Suprapubic skin (tissue), 4 donors: ENCODE measurements at places on chromosomes 5 and 9.

GRCh38 chr5:21236971-21237427 is 1249.0 kb upstream of the CDH18 start:
- no peak overlapping the region for H3K4me3 ChIP-seq
- no peak overlapping the region for H3K27ac ChIP-seq
- H3K4me1 ChIP-seq = no peaks in the 10 kb centered on the region
- no peak for DNase-seq
- no peaks in the 10 kb centered on the region for H3K27me3 ChIP-seq

DNA sequence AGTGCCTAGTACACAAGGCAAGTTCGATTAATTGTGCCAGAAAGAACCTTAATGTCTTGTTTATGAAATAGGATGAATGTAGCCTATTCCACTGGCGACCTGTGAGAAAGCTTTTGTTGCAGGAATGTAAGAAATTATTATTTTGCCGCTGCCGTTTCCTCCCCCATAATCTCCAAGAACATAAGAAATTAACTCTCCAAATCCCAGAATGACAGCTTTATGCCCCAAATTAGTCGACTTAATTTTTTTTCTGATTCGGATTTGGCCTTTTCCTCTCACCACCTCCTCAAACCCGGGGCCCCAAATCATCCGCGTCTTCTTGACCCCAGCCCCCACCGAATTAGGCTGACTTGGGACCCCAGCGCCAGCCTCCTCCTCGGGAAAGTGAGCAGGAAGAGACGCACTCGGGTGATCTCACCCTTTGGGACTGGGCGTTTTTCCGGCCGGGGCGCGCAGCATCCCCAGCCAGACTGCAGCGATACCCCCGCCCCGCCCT is 682 bp upstream of the SPTAN1 start:
- no peak for DNase-seq
- H3K36me3 ChIP-seq = no peaks in the 10 kb centered on the region
- H3K27me3 ChIP-seq = no peaks in the 10 kb centered on the region
- peaks cover 55% of the 10 kb centered on the region for H3K4me1 ChIP-seq
- peak overlapping the region; percentile 90 for H3K4me3 ChIP-seq

GRCh38 chr5:133295520-133295919 is 243.7 kb downstream of the HSPA4 start:
- no peak overlapping the region for H3K27ac ChIP-seq
- H3K4me3 ChIP-seq = no peak overlapping the region
- H3K36me3 ChIP-seq = no peaks in the 10 kb centered on the region
- H3K27me3 ChIP-seq = no peaks in the 10 kb centered on the region

DNA sequence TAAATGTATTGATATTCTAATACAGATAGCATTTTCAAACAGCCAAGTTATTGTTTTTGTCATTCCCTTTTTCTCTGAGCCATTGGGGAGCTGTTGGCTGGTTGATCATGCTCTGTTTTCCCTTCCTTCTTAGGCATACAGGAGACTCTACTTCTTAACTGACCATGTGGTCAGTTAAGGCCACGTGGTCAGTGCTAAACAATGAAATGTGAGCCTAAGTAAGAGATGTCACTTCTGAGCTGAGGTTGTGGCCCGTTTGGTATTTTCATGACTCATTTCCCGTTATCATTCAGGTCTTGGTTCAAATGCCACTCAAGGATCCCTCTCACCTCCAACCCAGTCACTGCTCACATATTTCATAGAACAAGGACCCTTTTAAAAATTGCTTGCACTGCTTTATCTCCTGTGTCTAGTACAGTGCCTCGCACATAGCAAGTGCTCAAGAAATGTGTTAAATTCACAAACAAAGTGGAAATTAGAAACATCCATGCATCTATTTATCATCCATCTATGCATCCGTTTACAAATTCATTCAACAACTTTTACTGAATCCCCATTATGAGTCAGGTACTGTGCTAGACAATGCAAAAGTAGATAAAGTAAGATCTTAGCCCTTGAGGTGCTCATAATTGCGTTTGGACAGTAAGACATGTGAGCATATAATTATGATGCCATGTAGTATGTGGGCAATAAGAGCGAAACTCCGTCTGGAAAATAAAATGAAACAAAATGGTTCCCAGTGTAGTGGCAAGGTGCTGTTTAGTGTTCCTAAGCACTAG is 50.7 kb downstream of the ARRDC3 start:
- no peak overlapping the region for H3K27ac ChIP-seq
- no peaks in the 10 kb centered on the region for H3K4me1 ChIP-seq
- no peaks in the 10 kb centered on the region for H3K36me3 ChIP-seq
- no peak overlapping the region for H3K4me3 ChIP-seq
- no peak for DNase-seq

- H3K4me1 ChIP-seq = no peaks in the 10 kb centered on the region
- no peaks in the 10 kb centered on the region for H3K36me3 ChIP-seq
- H3K4me3 ChIP-seq = no peak overlapping the region
These were observed 937.3 kb upstream of the ARRDC3 start for GRCh38 chr5:92320446-92320845.

DNA sequence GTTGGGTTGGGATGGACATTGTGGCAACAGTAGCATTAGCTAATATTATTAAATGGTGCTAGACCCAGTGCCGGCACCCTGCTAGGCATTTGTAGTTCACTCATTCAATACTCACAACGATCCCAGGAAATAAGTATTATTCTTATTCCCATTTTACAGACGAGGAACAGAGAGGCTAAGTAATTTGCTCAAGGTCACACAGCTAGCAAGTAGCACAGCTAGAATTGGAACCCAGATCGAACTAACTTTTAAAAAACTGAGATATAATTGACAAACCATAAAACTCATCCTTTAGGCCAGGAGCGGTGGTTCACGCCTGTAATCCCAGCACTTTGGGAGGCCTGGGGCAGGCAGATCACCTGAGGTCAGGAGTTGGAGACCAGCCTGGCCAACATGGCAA is 79.5 kb downstream of the SH3PXD2B start:
- DNase-seq = no peak
- no peaks in the 10 kb centered on the region for H3K4me1 ChIP-seq
- no peaks in the 10 kb centered on the region for H3K27me3 ChIP-seq
- peaks cover 58% of the 10 kb centered on the region for H3K36me3 ChIP-seq

DNA sequence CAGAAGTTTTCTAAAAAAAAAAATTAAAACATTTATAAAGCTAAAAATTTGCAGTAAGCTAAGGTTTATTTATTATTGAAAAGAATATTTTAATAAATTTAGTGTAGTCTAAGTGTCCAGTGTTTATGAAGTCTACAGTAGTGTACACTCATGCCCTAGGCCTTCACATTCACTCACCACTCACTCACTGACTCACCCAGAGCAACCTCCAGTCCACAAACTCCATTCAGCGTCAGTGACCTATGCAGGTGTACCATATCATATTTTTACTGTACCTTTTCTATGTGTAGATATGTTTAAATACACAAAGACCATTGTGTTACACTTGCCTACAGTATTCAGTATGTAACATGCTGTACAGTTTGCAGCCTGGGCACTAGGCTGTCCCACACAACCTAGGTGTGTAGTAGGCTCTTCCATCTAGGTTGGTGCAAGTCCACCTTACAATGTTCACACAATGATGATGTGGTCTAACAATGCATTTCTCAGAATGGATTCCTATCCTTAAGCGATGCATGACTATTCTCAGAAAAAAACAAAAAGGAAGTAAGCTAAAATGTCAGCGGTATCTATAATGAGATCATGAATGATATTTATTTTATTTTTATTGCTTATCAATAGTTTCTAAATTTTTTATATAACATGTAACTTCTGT is 336.7 kb downstream of the AGTPBP1 start:
- H3K27me3 ChIP-seq = no peaks in the 10 kb centered on the region
- no peak overlapping the region for H3K27ac ChIP-seq
- no peaks in the 10 kb centered on the region for H3K36me3 ChIP-seq
- no peaks in the 10 kb centered on the region for H3K4me1 ChIP-seq
- no peak for DNase-seq

DNA sequence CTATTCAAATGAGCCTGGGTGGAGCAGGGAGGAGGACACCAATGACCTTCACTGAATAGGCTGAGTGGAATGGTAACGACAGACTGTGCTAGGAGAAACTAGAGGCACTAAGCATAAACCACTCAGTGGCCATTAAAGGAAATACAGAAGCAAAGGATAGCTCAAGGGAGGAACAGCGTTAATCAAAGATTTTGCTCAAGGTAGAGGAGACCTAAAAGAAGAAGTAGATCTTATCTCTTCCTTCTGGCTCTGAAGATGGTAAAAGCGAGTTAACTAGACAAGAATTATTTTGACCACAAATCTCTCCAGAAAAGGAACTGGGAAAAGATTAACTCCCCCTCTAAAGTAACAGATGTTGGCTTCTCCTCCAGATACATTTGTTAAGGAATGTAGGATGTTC is 299.6 kb downstream of the EPB41L4A start:
- peaks cover 3% of the 10 kb centered on the region for H3K27me3 ChIP-seq
- no peak for DNase-seq
- H3K4me1 ChIP-seq = no peaks in the 10 kb centered on the region
- H3K4me3 ChIP-seq = no peak overlapping the region

GRCh38 chr9:133169102-133169501 is 5.4 kb upstream of the GBGT1 start:
- H3K36me3 ChIP-seq = no peaks in the 10 kb centered on the region
- DNase-seq = no peak
- H3K4me3 ChIP-seq = no peak overlapping the region
- peaks cover 10% of the 10 kb centered on the region for H3K27me3 ChIP-seq
- H3K27ac ChIP-seq = no peak overlapping the region

DNA sequence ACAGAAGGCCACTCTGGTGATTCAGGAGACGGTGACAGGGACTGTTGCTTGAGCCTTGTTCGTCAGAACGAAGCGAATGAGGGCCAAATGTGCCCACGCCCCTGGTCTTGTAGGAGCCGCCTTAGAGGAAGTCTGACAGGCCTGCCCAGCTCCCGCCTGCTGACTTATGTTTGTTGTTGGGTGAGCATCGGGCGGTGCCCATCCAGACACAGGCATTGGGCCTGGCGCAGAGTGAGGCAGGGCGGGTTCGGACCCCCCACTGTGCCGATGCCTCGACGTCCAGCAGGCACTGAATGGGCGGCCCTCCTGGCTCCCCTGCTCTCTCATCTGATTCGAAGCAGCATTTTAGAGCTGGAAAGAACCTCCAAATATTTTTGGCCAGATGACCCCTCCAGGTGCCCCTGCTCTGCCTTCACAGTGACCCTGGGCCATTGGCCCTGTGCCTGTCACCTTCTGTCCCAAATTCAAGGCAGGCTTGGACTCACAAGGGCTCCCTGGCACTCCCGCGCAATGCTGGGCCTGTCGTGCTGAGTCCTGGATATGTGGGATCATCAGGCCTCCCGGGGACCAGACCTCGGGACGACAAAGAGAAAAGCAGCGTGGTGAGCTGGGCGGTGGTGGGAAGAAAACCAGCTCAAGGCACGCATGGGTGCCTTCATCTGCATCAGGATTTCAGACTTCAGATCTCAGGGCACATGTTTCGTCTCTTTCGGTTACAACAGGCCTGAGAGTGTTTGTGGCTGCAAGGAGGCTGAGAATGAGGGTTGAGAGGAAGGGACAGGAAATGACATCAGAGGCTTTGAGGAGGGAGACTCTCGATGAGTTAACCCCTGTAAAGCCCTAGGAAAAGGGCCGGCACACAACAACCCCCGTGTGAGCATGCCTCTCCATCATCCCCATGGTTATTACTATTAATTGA is 37.1 kb upstream of the OLFM1 start:
- H3K36me3 ChIP-seq = no peaks in the 10 kb centered on the region
- H3K27me3 ChIP-seq = peaks cover 34% of the 10 kb centered on the region
- peak; percentile 65 for DNase-seq
- H3K27ac ChIP-seq = no peak overlapping the region
- no peaks in the 10 kb centered on the region for H3K4me1 ChIP-seq

DNA sequence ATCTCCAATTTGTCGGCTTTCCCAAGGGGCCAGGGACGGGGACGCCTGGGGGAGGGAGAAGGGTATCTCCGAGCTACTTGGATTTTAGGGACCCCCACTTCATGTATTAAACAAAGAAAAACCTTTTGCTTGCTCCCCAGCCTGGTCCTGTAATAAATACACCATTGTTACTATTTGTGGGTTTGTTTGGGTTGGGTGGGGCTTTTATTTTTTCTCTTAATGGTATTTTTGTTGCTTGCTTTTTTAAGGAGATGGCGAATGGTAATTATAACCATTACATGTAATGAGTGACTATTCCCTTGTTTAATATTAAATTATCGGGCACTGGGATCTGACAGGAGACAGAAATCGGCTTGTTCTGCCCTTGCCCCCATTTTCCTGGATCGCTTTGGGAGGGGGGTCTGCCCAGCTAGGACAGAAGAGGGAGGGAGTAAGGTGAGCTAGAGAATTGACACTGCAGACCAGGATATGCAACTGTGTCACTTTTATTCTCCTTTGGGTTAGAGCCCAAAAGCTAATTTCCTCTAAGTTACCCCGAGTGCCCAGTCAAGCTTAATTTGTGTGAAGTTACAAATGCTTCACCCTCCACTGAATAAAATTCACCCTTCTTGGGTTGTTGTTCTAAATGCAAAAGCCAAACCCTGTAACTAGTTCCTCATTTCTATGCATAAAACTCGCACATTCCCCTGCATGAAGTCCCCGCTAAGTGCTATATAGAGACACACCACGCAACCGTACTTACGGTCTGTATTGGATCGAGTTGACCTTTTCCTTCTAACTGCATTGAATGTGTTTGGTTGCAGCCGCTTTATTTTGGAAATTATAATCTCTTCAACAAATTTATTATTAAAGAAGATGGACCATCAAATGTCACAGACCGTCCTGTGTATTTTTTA is 1.6 kb upstream of the ZNF608 start:
- H3K27me3 ChIP-seq = peaks cover 10% of the 10 kb centered on the region
- H3K27ac ChIP-seq = peak overlapping the region; percentile 88
- H3K36me3 ChIP-seq = no peaks in the 10 kb centered on the region
- peaks cover 43% of the 10 kb centered on the region for H3K4me1 ChIP-seq

DNA sequence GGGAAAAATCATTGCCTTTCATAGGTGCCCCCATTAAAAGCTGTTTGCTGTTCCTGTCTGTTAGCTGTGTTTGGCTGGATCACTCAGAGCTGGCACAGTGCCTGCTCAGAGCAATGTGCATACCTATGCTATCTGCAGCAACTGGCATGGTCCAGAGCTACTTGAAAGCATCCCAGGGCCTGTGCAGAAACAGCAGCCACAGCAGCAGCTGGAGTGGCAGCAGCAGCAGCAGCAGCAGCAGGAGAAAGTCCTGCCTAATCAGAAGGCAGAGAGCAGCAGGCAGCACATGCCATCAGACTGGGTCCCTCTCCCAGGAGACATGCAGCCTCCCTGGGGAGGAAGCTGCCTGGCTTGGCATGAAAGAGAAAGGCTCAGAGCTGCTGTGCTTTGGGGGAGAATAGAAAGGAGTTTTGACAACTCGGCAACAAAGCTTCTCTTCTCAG is 243.8 kb upstream of the WWC1 start:
- no peaks in the 10 kb centered on the region for H3K27me3 ChIP-seq
- DNase-seq = no peak
- peaks cover 8% of the 10 kb centered on the region for H3K4me1 ChIP-seq
- H3K36me3 ChIP-seq = no peaks in the 10 kb centered on the region

GRCh38 chr5:58401701-58402100 is 58.2 kb downstream of the PLK2 start:
- no peak overlapping the region for H3K27ac ChIP-seq
- DNase-seq = no peak
- H3K27me3 ChIP-seq = no peaks in the 10 kb centered on the region
- H3K4me3 ChIP-seq = no peak overlapping the region
- H3K4me1 ChIP-seq = peaks cover 13% of the 10 kb centered on the region
